ENCODE measurements at places on chromosomes 4 and X.

DNA sequence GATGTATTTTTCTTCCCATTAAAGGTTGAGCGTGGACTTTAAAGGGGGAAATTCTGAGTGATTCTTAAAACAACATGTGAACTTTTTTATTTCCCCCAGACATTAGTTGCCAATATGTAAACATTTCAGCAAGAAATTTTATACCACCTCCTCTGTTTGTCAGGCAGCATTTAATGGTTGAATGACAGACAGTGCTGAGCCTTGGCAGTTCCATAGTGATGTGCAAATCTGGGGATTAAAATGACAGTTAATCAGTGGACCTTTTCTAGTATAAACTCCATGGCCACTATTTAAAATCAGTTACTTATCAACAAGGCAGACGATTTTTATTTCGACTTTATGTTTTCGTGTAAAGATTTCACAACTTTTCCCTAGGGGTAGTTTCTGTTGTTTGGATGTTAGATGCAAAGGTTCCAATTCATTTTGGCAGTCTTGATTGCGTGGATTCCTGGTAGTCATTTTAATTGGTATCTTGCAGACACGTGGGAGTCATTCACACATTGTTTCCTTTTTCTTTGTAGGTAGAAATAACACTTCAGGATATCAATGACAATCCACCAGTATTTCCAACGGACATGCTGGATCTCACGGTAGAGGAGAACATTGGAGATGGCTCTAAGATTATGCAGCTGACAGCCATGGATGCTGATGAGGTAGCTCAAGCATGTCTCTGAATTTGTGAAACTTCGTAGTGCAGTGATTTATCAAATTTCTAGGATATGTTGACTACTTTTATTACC is 83.7 kb downstream of the FAT4 start:
- no peak for DNase-seq

DNA sequence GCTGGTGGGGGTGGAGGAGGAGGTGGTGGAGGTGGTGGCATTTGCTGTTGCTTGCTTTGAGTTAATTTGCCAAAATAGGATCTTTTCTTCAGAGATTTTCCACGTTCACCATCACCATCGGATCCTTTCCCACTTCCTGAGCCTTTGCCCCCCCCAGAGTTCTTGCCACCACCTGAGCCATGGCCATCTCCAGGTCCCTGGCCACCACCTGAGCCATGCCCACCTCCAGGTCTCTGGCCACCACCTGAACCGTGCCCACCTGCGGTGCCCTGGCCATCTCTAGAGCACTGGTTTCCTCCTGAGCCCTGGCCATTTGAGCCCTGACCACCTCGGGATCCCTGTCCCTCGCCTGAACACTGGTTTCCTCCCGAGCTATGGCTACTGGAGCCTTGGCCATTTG is 1.9 kb downstream of the IRS4 start:
- DNase-seq = no peak

DNA sequence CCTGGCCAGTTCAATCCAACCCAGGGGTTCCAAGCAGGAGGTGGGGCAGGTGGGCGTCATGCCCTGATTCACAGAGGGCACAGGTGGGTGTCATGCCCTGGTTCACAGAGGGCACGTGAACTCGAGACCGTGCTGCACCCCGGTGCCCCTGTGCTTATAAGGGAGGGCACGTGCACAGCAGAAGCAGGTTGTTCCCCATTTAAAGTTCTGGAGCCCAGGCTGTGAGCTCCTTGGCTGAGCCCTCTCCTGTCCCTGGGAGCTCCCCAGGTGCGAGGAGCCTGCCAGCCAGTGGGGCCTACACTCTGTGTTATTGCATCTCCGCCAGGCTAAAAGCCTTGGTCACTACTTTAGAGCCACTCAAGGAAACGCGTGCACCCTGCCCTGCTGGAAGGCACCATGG is 3.2 kb upstream of the CPZ start:
- no peak for DNase-seq

DNA sequence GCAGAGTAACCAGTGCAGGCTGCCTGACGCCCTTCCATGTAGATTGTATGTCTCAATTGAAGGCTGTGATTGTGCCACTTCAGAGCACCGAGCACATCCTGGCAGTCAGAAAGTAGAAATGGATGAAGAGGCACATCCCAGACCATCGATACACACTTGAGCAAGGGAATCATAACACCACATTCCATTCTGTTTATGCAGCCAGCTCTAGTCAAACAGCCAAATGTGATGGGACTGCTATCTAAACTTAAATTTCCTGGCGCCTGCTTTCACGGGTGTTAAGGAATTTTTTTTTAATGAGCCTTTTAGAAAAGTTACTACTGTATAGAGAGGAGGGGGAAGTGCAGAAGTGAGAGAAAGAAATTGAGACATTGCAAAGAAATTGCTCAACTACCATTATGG is 84.4 kb downstream of the PPARGC1A start:
- DNase-seq = no peak

- DNase-seq = no peak
Measured at GRCh38 chrX:31435592-31435991, 363.8 kb upstream of the FTHL17 start.

GRCh38 chrX:43562372-43562771 is 93.7 kb upstream of the MAOA start:
- DNase-seq = no peak

DNA sequence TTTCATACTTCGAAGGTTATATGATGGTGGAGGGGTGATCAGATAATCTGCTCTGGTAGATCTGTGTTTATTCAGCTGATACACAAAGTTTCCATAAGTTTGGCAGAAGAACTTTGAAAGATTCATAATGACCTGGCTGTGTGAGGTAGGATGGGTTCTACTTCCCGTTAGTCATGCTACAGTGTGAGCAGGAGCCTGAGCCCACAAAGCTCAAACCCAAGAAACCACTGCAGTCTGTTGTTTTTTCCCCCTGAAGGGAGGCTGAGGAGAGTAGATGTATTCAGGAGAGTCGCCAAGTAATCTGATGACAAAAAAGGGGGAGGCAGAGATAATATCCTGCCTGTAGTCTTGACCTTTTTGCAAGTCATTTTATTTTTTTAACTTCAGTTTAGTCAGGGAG is 52.8 kb upstream of the PPP3CA start:
- no peak for DNase-seq

GRCh38 chr4:104022831-104023230 is 303.0 kb upstream of the TACR3 start:
- no peak for DNase-seq

DNA sequence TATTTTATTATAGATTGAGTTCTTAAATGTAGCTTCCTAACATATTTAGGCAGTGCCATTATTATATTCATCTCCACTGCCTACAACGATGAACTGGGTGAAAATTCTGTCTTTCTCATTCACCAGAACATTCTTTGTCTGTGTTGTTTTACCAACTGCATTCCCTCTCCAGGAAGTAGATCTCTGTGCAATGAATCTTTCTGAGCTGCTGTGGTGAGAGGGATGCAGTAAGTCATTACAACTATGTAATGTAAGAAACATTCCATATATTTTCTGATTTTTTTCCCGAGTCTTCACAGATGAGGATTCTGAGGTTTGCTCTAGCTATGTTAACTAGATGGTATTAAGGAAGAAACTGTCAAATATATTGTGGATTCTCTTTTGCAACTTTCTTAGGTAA is 811.9 kb upstream of the PCDH7 start:
- DNase-seq = no peak

DNA sequence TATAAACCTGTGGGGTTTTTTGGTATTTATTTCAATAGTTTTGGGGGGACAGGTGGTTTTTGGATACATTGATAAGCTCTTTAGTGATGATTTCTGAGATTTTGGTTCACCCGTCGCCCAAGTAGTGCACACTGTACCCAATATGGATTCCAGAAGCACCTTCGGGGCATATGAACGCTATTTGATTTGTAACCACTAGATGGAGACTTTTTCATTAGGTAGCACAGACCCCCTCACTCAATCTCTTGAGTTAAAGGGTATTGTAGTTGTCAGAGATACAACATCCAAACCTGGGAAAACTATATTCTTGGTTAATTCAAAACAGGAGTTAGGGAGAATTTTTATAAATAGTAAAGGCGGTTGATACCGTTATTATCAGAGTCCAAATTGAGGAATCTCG is 79.8 kb downstream of the SPANXN3 start:
- DNase-seq = no peak

DNA sequence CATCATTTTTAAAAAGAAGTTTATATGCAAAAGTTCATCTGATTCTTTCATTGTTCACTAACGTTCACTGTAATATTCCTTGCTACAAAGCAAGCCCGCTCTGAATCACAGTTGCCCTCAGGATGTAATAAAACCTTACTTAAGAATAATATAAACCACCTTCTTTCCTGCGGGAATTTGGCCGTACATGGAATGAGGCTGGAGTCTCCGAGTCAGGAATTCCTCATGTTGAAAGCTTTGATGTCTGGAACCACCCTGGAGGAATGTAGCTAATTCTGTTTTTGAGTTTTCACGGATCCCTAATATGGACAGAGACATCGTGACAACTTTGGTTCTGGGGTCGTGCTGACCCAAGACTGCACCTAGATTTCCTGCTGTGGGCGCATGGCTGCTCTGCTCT is 58.5 kb downstream of the CRLF2 start:
- DNase-seq = no peak

Data from activated CD4-positive, alpha-beta T cell treated with anti-CD3 and anti-CD28 coated beads for 1 hour (primary cell).